Activated gamma-delta T cell (primary cell): ENCODE measurements at places on chromosomes 11 and 22.

DNA sequence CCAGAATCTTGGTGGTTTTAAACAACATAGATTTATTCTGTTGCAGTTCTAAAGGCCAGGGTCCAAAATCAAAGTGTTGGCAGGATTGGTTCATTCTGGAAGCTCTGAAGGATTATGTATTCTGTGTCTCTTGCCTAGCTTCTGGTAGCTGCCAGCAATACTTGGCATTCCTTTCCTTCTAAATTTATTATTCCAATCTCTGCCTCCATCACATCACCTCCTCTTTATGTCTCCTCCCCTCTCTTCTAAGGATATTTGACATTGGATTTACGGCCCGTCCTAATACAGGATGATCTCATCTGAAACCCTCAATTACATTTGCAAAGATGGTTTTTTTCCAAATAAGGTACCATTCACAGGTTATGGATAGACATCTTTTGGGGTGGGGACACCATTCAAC lies 186.5 kb downstream of the SBF2 start:
- DNase-seq = no peak

GRCh38 chr11:123519055-123519796 lies 89.2 kb downstream of the GRAMD1B start:
- no peak for DNase-seq

GRCh38 chr11:2189938-2190656 lies 18.5 kb upstream of the TH start:
- DNase-seq = no peak

DNA sequence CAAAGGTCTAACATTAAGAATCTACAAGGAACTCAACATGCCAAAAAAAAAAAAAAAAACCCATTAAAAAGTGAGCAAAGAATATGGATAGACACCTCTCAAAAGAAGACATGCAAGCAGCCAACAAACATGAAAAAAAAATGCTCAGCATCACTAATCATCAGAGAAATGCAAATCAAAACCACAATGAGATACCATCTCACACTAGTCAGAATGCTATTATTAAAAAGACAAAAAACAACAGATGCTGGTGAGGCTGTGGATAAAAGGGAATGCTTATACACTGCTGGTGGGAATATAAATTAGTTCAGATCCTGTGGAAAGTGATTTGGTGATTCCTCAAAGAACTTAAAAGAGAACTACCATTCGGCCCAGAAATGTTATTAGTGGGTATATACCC lies 257.7 kb upstream of the PLET1 start:
- no peak for DNase-seq

DNA sequence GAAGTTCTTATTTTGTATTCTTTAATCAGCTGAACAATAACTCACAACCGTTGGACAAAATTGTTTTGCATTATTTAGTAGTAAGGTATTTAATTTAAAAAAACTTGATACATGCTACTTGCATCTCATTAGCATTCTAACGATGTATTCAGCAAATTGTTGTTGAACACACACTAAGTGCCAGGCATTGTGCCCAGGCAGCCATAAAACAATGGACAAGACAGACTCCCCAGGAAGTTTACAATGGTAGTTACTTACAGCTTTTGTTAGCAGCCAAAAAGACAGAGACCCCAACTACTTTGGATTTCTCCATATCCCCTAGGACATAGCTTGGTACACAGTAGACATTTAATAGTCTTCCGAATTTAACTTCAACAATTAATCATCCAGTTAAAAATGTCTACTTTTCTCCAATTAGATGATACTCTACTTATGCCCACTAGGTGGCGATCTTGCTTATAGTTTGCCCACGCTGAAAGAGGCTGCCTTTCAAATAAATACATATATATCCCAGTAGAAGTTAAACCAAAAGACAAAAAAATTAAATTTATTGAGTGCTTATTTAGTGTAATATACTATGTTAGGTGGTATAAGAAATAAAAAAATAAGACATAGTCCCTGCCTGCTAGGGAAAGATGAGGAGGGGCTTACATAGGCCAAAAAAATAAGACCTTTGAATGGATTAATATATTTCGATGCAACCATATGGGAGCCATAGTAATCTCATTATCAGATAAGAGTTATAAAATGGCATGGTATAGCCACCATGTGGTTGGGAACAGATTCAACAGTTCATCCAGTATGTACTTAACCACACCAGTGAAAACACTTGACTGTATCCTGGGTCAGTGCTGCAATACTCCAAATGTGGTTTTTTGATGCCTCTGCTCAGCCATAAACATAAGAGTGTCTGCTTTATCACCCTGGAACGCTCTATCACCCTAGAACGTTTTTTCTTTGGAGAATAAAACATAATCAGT lies 2.0 kb upstream of the FJX1 start:
- no peak for DNase-seq

DNA sequence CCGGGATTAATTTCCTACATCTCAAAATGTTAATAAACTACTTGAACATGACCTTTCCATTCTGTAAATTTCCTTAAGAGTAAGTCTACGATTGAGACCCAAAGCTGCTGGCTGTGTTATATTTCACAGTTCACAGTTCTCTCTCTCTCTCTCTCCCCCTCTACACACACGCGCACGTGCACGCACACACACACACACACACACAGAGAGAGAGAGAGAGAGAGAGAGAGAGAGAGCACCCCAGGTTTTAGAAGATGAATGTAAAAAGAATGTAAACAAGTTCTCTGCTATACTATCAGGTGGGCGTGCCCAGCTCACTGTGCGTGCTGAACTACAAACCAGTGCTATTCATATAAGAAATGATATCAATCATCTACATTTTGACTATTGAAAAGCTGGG lies 3.3 kb downstream of the BDNF start:
- no peak for DNase-seq

GRCh38 chr11:69436041-69436982 lies 45.2 kb upstream of the LINC01488 start:
- DNase-seq = no peak

- no peak for DNase-seq
These were observed 143.1 kb upstream of the RASSF10 start for GRCh38 chr11:12865863-12866595.

DNA sequence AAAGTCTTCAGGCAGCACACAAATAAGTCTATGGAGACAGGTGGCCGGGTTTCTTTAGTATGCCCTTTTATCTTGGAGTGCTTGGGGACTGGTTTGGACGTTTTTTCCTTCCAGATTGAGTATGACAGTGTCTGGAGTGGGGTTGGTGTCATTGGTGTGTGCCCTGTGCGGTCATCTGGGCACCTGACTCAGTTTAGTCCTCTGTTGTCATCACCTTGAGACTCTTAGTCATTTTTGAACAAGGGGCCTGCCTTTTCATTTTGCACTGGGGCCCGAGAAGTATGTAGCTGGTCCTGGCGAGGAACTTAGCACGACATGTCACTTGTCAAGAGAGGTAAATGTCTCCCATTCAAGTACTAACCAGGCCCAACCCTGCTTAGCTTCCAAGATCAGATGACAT lies 27.2 kb upstream of the MYO18B start:
- DNase-seq = no peak

DNA sequence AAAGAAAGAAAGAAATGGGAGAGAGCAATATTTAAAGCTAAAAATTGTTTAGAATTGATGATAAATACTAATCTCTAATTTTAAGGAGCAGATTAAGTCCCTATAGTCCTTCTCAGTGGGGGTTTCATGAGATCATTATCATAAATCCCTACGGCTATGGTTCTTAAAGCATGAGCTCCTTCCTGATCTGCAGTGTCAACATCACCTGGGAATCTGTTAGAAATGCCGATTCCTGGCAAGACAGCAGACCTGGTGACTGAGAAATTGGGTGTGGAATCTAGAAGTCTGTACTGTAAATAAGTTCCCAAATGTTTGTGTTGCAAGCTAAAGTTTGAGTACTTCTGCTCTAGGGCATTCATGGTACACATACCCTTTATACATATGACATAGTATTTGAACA lies 12.6 kb downstream of the HIKESHI start:
- no peak for DNase-seq

DNA sequence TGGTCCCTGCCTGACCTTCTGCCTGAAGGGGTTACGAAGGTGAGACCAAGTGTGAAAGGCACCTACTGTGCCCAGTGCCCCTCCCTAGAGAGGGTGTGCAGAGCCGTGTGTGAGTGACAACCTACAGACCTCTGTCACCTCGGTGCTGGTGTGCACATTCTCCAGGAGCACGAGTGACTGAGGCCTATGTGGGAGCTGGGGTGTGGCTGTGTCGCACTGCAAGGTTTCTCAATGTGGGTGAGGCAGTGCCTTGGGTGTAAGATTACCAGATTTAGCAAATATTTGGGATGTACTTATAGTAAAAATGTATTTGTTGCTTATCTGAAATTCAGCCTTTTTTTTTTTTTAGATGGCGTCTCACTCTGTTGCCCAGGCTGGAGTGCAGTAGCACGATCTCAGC lies 5.6 kb downstream of the STARD10 start:
- DNase-seq = no peak

GRCh38 chr22:40499209-40499623 lies 128.8 kb downstream of the SGSM3 start:
- DNase-seq = no peak

GRCh38 chr11:64144587-64145472 lies 21.1 kb downstream of the MACROD1 start:
- DNase-seq = no peak

DNA sequence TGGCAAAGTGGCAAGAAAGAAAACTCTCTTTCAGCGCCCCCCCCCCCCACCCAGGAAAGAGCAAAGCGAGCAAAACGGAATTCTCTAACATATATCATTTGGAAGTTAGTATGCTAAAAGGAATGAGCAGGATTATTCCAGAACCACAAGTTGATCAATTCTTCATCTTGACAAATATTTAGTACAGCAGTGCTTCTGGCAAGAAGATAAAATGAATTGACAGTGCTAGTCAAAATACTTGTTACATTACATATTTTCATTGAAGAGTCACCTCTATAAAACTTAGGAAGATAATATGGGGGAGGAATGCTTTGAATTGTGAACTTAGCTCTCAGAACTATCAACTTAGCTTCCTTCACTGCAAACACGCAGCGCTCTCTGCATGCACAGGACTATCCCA lies 377.4 kb downstream of the DYNC2H1 start:
- no peak for DNase-seq

GRCh38 chr11:118217575-118217974 lies 7.2 kb downstream of the JAML start:
- no peak for DNase-seq

DNA sequence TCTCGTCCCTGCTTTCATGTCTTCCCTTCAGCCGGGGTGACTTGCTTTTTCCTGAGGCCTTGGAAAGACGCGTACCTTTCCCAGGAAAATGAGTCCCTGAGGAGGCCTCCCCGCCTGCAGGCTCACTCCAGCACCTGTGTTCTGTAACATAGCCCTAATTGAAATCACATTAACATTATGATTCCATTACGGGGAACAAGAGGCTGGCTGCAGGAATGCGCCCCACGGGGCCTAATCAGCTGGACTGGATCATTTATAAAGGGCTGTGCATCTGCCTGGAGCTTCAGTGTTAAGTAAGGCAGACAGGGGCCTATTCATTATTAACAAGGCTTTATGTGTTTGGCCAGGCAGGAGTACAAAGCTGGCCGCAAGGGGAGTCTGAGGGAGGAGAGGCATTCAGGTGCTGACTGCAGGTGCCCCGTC lies 41.9 kb upstream of the TSPAN18 start:
- no peak for DNase-seq

GRCh38 chr11:69665669-69666068 lies 9.5 kb downstream of the LTO1 start:
- DNase-seq = no peak

- DNase-seq = no peak
These were observed 24.6 kb upstream of the PRR5 start for GRCh38 chr22:44677353-44677840.

- no peak for DNase-seq
These were observed 14.9 kb upstream of the SREBF2 start for GRCh38 chr22:41818011-41818410.

GRCh38 chr11:76783294-76783895 lies at the start of gene TSKU:
TSS of gene TSKU (plus strand) at chr11:76783356. CDS start at chr11:76795617, 12,261 bp downstream.
- DNase-seq = no peak

DNA sequence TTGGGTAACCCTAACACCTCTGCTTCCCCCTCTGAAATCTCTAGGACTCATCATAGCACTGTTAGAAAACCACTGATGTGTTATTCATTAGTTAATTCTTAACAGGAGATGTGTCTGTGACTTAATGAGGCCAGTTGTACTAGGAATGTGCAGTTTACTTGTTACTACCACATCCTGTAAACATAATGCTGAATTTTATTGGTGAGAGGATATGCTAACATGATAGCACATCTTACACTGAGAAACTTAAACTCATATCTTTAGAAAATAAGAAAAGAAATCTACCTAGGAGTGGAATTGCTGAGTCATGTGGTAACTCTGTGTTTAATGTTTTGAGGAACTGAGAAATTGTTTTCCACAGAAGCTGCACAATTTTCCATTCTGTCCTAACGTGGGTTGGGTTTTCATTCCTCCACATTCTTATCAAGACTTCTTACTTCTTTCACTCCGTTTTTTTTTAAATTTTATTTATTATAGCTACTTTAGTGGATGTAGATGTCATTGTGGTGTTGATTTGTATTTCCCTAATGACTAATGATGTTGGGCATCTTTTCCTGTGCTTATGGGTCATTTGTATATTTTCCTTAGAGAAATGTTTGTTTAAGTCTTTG lies 33.7 kb downstream of the RNF121 start:
- DNase-seq = no peak

DNA sequence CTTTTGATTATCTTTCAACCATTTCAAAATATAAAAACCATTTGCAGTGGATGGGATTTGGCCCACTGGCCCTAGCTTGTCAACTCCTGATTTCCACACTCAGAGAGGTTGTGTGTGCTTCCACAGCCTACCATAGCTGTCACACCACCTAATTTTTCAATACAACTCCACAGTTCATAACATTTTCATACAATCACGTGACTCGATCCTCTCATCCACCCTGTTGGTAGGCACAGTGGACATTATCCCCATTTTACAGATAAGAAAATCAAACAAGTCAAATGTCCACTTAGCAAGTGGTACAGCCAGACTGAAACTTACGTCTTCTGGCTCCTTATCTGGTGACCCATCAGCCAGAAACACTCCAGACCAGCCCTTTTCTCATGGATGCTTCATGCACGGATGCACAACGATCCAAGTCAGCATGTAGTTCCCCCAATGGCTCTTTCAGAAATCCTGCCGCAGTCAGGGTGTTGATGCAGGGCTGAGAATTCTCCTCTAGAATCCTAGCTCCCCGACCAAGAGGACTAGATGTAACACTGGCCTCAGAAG lies 88.0 kb downstream of the ABTB2 start:
- DNase-seq = no peak

GRCh38 chr11:86134580-86135318 lies 65.9 kb upstream of the PICALM start:
- DNase-seq = no peak

- DNase-seq = no peak
These were observed 20.9 kb downstream of the SLC37A2 start for GRCh38 chr11:125084057-125084416.

- DNase-seq = no peak
These were observed 35.0 kb downstream of the GNAZ start for GRCh38 chr22:23105304-23105703.
